ENCODE measurements at places on chromosomes 6 and 20.

DNA sequence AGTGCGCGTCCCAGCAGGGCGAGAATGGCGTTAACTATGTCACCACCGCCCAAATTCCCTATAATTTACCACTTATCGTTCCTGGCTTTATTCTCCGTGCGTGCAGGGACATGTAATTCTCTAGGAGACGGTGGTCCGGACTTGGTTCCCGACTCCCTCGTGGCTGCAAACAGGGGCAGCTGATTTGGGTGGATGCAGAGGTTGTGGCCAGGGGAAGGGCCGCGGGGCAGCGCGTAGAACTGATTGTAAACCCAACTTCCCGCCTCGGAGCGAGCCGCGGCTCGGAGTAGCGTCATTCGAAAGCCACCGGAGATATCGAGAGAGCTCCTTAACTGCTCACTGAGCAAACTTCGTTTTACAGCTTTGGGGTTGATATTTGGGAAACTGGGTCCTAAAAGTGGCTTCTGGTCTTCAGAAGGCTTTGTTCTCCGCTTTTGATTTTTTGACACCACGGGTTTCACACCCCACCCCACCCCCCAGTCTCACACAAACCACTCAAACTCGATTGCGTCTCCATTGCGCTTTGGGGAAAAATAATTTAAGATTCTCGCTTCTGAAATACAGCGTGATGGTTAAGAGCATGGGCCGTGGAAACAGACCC lies 17.5 kb upstream of the ZSCAN9 start:
- no peak for DNase-seq

- no peak for DNase-seq
Measured at GRCh38 chr6:170590725-170591124, 6.3 kb upstream of the PDCD2 start.

DNA sequence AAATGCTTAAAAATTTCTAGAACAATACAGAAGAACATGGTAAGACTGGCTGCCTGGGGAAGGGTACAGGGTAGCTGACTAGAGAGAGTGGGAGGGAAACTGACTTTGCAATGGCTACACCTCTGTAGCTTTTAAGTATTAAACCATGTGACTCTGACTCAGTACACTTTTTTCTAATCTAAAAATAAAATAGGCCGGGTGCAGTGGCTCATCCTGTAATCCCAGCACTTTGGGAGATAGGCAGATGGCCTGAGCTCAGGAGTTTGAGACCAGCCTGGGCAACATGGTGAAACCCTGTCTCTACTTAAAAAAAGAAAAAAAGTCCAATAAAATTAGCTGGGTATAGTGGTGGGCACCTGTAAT lies 18.5 kb downstream of the ATP9A start:
- DNase-seq, result no peak

- no peak for DNase-seq
Measured at GRCh38 chr6:166629628-166630027, 2.6 kb upstream of the RPS6KA2 start.

GRCh38 chr6:75244063-75244584 lies 523 bp upstream of the COX7A2 start:
- DNase-seq, result peak; percentile 35

GRCh38 chr6:136840276-136841001 lies 18.0 kb downstream of the PEX7 start:
- no peak for DNase-seq

Data from DMS79 (cell line).